NCI-H510A (cell line): ENCODE measurements at places on chromosomes 3 and 15.

- no peak for DNase-seq
Observed at GRCh38 chr15:24823473-24823872, 131.3 kb upstream of the SNRPN start.

GRCh38 chr15:69536726-69537512 lies 84.3 kb downstream of the RPLP1 start:
- no peak for DNase-seq

- DNase-seq: no peak
Observed at GRCh38 chr3:142174559-142174958, 25.2 kb upstream of the TFDP2 start.

GRCh38 chr3:138939561-138940241 lies 7.2 kb downstream of the FOXL2 start:
- no peak for DNase-seq

DNA sequence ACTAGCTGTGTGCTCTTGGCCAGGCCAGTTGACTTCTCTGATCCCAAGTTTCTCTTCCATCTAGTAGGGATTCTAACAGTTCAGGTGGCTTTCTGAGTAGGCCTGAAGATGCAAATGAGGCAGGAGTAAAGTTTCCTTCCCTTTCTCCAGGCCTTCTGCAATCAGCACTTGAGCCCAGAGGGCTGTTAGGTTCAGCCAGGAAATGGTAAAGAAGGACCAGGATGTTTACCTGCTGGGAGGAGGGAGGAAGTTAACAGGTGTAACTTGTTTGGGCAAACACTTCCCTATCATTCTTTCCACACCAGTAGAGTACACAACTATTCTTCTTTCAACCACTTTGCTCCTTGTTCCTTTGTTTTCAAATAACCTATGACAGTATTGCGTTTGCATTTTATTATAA lies 13.3 kb upstream of the TNFSF10 start:
- DNase-seq: peak; percentile 39

DNA sequence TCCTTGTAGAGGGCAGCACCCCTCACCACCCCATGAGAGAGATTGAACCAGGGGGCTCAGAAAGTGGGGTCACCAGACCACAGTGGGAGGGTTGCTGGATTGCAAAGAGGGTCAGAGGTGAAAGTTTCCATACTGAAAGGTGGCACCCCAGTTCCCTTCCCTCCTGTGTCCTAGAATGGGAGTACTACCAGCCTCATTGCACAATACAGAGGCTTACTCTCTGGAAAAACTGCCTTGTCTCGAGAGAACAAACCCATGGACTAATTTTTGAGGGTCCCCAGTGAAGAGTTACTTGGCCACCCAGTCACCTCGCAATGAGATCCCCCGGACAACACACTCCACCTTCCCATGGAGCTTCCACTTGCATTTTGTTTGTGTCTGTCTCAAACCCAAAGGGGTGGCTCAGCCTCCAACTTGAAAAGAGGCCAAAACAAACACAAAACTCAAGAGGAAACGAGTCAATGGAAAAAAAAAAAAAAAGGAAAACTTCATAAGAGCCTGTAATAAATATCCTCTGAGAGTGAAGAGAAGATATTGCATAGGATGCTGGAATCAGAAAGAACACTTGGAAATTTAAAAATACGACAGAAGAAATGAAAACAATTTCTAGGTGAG lies 18.6 kb downstream of the MESP2 start:
- DNase-seq: no peak

DNA sequence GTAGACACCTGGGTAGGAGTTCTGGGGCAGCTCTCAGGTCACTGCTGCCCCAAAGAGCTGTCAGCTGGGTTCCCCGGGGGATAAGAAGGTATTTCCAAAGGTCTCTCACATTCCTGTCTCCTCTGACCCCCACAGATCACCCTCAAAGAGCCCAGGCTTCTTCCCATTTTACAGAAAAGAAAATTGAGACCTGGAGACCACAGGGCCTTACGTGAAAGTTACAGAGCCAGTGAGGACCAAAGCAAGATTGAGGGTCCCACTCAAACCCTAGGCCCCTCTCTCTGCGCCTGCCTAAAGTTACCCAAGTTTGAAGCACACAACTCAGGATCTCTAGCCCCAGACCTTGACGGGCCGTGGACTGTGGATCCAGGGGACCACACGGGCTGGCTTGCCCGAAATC lies 3.9 kb upstream of the ATP2B2 start:
- DNase-seq: no peak

- DNase-seq: no peak
Observed at GRCh38 chr3:137709011-137709601, 55.0 kb upstream of the SOX14 start.

GRCh38 chr3:105365391-105366325 lies 1.1 kb upstream of the ALCAM start:
- no peak for DNase-seq

- no peak for DNase-seq
Observed at GRCh38 chr15:57824186-57824585, 117.7 kb downstream of the POLR2M start.

- DNase-seq: no peak
Observed at GRCh38 chr3:195823999-195824398, 12.3 kb upstream of the MUC4 start.

GRCh38 chr3:44000586-44000985 lies 241.1 kb upstream of the TOPAZ1 start:
- no peak for DNase-seq

DNA sequence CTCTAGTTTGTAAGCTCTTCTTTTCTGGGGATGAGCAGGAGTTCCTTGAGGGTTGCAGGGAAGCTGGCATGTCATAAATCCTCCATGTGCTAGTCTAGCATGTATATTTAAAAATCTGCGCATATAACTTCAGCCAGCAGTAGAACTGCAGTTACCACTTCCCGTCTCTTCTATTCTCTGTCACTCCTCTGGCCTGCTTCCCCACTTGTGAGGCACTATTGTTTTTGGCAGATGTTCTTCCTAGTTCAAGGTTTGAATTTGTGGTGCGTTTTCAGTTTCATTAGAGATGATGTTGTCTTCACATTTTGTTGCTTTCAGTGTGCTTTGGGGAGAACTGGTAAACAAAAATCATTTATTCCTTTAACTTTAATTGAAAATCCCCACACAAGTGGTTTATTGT lies 169.1 kb upstream of the ZPLD1 start:
- no peak for DNase-seq

DNA sequence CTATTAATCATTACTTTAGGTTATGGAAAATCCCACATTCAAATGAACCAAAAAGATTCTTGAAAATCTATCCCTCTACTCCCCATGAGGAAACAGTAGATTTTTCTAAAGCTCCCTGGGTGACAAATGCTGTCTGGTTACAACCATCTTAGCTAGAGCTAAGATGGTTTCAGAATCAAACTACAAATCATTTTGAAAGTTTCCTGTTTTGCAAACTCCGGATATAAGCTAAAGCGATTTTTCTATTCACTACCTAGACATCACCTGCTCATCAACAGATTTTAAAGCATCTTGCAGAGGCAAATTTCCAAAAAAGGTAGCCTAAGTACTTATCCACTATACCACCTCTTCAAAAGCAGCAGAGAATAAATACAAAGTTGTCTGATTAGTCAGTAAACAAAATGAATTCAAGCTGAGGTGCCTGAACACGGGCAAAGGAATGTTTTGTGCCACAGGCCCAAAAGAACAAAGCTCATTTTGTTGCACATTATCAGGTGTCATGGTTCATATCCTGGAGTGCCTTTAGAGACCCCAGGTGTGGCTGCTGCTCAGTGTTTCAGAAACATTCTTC lies 204.9 kb downstream of the TNIK start:
- no peak for DNase-seq

GRCh38 chr3:108150200-108150599 lies 59.4 kb upstream of the CD47 start:
- no peak for DNase-seq

DNA sequence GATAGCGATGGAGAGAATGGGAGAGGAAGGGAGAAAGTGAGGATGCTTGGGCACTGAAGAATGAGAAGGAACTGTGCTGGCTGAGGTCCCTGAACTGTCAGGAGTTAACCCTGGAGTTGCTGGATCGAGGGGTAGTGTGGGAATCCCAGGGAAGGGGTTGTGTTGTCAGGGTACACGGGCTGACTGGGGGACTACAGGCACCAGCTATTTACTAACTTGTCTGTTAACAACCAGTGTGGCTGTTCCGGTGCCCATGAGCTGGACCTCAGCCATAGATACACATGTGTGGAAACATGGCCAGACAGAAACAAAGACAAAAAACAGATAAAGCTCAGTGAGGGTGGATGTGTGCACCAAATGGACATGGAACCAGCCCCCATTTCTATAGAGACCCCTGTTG lies 55.1 kb downstream of the GASK1A start:
- no peak for DNase-seq

- DNase-seq: no peak
Observed at GRCh38 chr3:105423397-105423796, 56.7 kb downstream of the ALCAM start.

- DNase-seq: no peak
Observed at GRCh38 chr3:10855871-10856662, 40.0 kb downstream of the SLC6A11 start.

GRCh38 chr3:186099178-186099577 lies 9.7 kb downstream of the ETV5 start:
- no peak for DNase-seq

DNA sequence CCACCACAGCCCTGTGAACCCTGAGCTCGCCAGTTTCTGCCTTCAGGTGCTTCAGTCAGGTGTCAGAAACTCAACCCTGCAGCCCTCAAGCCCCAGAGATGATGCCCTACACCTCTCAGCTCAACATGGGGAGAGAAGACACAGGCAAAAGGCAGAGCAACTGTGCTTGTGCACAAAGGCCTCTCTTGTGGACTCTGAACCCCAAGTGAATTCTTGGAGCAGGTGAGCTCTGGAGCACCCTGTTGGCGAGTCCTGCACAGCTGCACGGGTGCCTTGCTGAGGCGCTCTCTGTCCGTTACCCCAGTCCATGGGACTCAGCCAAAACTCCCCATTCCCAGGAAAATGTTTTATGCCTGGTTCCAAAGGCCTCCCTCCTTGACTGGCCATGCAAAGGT lies 197.0 kb downstream of the KLF13 start:
- no peak for DNase-seq

DNA sequence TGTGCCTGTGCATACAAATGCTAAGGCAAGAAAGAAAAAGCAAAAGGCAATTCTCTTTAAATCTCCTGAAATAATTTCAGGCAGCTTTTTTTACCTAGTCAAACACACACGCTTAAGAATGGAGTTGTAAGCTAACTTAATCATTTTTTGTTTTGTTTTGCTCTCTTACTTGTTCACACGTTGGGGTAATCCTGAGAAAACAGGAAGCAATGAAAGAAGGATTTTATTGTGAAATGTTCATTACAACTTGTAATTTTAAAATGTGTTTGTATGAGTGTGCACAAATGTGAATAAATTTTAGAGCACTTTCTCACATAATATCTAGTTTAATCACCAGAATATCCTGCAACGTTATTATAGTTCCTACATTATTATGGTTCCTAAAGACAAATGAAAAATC lies 263.8 kb downstream of the LPP start:
- DNase-seq: no peak

DNA sequence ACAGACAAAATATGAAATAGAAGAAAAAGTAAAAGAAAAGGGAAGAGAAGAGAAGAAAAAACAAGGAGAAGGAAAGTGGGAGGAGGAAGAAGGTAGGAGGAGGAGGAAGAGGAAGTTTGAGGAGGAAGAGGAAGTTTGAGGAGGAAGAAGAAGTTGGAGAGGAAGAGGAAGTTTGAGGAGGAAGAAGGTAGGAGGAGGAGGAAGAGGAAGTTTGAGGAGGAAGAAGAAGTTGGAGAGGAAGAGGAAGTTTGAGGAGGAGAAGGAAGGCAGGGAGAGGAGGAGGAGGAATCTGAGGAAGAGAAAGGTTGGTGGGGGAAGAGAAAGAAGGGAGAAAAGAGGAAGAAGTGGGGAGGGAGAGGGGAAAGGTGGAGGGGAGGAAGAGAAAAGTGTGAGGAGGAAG lies 169.2 kb upstream of the RORA start:
- no peak for DNase-seq

DNA sequence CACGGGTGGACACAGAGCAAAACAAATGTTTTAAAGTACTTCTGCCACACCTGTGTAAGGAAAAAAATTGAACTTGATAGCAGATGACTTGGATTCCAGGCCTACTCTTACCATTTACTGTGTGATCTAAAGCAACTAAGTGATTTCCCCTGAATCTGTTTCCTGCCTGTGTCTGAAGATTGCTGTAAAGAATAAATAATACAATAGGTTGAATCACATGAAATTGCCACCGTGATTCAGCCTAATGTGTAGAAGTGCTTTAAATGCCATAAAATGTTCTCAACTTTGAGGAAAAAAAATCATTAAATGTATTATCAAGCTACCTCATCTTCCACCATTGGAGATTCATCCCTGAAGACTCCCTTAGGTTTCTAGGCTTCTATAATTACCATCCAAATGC lies 27.6 kb upstream of the NUDT16 start:
- DNase-seq: no peak

DNA sequence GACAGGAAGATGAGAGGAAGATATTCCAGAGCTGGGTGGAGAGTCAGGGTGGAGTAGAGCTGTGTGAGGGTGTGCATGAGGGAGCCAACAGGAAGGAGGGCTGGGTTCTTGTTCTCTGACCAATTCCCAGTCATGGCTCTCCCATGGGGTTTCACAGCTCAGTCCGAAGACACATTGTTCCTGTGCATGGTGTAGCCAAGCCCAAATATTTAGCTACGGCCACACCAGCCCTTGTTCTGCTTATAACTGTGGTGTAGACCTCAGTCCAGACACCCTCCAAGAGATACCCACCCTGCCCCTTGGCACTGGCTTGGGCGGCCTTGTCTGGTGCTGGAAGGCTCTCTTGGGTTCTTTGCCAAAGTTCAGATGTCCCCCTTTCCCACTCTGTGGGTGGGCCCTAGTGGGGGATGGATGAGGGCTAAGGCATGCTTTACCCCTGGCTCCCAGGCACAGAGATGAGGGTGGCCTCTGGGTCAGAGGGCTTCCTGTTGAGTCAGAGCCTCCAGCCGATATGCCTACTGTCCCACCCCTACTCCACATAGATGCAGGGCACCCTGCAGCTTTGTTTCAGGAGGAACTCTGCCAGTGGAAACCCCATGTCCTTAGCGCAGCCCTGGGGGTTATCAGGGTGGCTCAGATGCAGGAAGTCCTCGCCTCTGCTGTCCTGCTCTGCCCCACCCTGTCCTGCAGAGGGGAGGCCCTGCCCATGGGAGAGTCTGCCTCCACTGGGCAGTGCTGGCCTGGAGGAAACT lies 271.2 kb upstream of the CTDSPL start:
- DNase-seq: no peak

DNA sequence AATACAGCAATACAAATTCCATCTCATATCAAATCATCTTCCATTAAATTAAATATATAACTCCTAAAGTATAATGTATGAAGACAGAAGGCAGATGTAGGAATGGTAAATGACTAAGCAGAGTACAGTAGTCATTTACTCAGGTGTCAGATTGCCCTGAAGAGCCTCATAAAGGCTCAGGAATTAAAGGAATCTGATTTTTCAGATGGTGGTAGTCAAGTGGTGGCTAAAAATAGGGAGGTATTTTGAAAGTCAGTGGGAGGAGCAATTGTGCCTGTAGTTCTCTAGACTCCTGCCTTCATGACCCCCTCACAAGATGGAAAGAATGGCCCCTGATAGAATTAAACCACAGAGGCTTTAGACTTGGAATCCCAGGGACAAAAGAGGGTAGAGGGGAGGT lies 142.7 kb upstream of the SYNPR start:
- peak; percentile 19 for DNase-seq
